ENCODE measurements at places on chromosomes 4 and X. TPM values are rescaled to one million over a fixed set of nuclear protein-coding genes. Genes with fewer than 3 reads are reported as not detected.

GRCh38 chrX:9211269-9211668 is 177.3 kb upstream of the FAM9B start:
- no peaks in the 10 kb centered on the region for H3K36me3 ChIP-seq
- no peak for DNase-seq
- H3K27me3 ChIP-seq, result no peaks in the 10 kb centered on the region
- H3K4me1 ChIP-seq, result no peaks in the 10 kb centered on the region
- no peak overlapping the region for H3K4me3 ChIP-seq
- no peak overlapping the region for H3K27ac ChIP-seq

- DNase-seq, result no peak
- no peaks in the 10 kb centered on the region for H3K4me1 ChIP-seq
- no peak overlapping the region for H3K4me3 ChIP-seq
- no peak overlapping the region for H3K27ac ChIP-seq
- no peaks in the 10 kb centered on the region for H3K36me3 ChIP-seq
These were observed 198.9 kb upstream of the GEMIN8 start for GRCh38 chrX:14228611-14229010.

DNA sequence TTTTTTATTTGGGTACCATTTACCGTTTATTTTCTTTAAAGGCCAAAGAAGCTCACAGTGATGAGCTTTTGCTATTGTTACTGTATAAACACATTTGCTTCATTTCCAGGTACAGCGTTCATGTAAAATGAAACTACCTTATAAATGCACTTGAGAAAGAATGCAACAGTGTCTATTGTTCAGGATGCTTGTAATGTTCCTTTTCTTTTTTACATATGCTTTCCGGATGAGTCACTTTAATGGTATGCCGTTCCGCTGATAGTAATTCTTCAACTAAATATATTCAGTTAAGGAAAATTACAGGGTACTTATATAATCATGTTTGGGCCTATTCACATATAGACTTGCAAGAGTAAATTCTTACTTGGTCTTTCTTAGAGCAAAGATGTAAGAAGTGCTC is 354.9 kb downstream of the RPA4 start:
- no peaks in the 10 kb centered on the region for H3K27me3 ChIP-seq
- no peak overlapping the region for H3K4me3 ChIP-seq
- H3K36me3 ChIP-seq, result no peaks in the 10 kb centered on the region
- H3K27ac ChIP-seq, result no peak overlapping the region
- DNase-seq, result no peak

DNA sequence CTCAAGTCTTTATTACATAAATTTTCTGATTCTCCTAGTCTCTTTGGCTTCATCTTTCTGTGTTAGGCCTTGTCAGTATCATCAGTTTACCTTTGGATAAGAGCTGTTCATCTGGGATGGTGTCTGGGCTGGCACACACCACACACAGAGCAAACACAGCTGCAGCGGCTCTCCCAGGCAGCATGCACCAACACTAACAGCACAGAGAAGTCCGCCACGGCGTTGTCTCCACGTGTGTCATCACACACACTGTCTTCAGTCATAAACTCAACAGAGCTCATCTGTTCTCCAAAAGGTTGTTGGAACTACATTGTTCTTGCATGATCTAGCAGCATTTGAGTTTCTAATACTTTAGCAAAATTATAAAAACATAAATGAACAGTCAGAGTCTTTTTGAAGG is 851.9 kb upstream of the FRG1 start:
- DNase-seq, result no peak
- no peaks in the 10 kb centered on the region for H3K36me3 ChIP-seq
- no peaks in the 10 kb centered on the region for H3K27me3 ChIP-seq
- H3K4me3 ChIP-seq, result no peak overlapping the region

DNA sequence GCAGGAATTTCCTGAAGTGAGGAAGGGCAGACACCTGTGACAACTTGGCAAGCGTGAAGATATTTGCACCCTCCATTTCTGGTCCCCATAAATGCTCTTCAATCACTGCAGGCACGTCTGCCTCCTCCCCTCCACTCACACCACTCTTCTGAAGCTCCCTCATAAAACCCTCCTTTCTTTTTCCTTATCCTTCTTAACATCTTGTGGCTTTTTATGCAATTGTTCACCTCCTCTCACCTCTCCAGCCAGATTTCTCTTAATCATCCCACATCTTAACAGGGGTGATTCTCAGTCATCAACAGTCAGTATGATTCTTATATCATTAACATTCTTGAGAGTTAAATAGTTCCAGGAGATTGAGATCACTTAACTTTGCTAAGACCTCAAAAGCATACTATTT is 277.4 kb downstream of the SPRY1 start:
- peaks cover 7% of the 10 kb centered on the region for H3K4me1 ChIP-seq
- H3K27ac ChIP-seq, result peak overlapping the region; percentile 68
- DNase-seq, result no peak

DNA sequence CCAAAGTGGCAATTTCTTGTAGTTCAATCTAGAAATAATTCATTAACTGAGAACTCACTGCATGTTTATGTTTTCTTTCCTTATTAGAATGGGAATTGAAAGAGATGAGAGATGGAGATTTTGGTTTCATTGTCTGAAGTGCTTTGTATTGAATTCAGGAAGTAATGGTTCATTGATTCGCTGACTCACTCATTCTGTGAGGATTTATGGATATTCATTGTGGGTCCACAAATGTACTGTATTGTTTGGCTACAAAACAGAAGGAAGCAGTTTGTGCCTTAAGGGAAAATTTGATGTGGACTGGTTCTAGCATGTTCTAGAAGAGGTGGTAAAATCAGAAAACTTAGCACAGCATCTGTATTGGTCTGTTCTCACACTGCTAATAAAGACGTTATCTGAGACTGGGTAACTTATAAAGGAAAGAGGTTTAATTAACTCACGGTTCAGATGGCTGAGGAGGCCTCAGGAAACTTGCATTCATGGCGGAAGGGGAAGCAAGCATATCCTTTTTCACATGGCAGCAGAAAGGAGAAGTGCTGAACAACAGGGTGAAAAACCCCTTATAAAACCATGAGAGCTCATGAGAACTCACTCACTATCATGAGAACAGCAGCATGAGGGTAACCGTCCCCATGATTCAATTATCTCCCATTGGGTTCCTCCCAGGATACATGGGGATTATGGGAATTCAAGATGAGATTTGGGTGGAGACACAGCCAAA is 132.3 kb upstream of the VCX3A start:
- H3K36me3 ChIP-seq, result no peaks in the 10 kb centered on the region
- no peak overlapping the region for H3K4me3 ChIP-seq
- no peak overlapping the region for H3K27ac ChIP-seq
- no peaks in the 10 kb centered on the region for H3K4me1 ChIP-seq
- H3K27me3 ChIP-seq, result no peaks in the 10 kb centered on the region

The ZNF518B gene
- 20.8 TPM for total RNA-seq

DNA sequence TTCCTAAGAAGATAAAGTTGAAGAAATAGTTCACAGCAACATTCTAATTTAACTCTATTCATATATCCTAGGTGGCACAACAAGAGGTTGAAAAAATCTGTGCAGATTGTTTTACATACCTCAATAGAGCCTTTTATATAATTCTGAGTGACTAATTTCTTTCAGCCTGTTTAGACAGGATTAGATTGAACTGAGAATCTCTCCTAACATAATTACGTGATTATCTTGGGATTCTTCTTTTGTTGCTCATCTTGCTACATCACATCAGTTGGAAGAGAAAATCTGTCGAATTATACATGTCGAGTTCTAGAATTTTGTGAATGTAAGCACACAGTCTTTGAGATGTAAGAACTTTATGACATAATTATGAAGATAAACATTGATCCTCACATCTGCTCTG is 1873.7 kb upstream of the IGFBP7 start:
- H3K36me3 ChIP-seq, result no peaks in the 10 kb centered on the region
- H3K4me3 ChIP-seq, result no peak overlapping the region
- no peaks in the 10 kb centered on the region for H3K27me3 ChIP-seq
- H3K4me1 ChIP-seq, result no peaks in the 10 kb centered on the region

- no peak overlapping the region for H3K4me3 ChIP-seq
- H3K27me3 ChIP-seq, result no peaks in the 10 kb centered on the region
- DNase-seq, result no peak
- no peaks in the 10 kb centered on the region for H3K36me3 ChIP-seq
These were observed 8.6 kb upstream of the TKTL2 start for GRCh38 chr4:163482190-163482589.

The SMAD1 gene
- 24.1 TPM for total RNA-seq

DNA sequence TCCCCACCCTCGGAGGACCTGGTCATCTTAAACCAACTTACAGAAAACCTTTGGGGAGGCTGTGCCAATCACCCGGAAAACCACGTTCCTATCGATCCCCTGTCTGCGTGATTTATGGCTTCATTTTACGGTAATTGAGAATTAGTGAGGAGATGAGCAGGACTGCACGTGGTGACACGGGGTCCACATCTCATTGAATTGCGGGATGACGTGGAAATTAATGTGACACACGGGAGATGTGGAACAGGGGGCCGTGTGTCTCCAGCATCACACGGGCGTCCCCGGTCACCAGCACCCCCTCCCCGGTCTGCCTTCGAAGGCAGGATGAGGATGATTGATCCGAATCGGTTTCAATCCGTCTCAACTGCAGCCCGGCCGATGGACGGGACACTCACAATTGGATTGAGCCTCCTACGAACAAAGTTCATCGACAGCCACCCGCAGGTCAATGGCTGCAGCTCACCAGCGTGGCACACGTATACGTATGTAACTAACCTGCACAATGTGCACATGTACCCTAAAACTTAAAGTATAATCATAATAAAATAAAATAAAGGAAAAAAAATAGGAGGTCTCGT is 160.3 kb downstream of the SHOX start:
- no peak overlapping the region for H3K4me3 ChIP-seq
- H3K27ac ChIP-seq, result no peak overlapping the region
- H3K4me1 ChIP-seq, result no peaks in the 10 kb centered on the region
- H3K27me3 ChIP-seq, result no peaks in the 10 kb centered on the region
- H3K36me3 ChIP-seq, result no peaks in the 10 kb centered on the region
- DNase-seq, result no peak

DNA sequence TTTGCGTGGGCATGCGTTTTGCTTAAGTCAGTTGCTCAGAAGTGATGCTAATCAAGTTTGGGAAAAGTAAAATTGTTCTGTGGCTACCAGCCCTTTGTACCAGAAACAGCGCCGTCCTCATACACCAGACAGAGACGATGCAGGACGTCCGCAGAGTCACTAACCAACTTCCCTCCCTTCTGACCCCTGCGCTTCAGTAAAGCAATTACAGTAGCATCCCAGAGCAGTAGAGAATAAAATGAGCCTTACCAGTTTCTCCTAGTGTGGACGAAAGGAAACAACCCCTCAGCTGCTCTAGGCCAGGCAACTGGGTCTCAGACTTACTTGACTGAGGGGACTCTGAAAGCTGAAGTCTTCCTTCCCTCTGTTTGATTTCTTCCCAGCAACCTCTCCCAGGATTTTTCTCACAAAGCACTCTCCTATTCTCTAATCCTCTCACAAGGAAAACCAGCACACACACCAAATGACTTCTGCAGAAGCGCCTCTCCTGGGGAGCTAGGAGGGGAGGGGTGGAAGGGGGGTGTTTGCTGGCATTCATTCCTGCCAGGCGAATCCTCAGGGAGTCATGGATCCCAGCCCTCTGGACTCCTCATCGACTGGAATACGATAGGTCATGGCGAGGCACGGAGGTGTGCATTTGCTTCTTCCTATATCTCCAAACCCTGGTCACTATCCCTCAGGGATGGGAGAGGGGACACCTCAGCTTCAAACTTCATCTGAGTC is 56.0 kb upstream of the MID1 start:
- no peaks in the 10 kb centered on the region for H3K4me1 ChIP-seq
- no peaks in the 10 kb centered on the region for H3K27me3 ChIP-seq
- H3K27ac ChIP-seq, result no peak overlapping the region
- DNase-seq, result no peak
- H3K4me3 ChIP-seq, result no peak overlapping the region
- no peaks in the 10 kb centered on the region for H3K36me3 ChIP-seq

GRCh38 chr4:152448038-152448707 is 87.7 kb downstream of the FBXW7 start:
- no peak overlapping the region for H3K27ac ChIP-seq
- no peaks in the 10 kb centered on the region for H3K27me3 ChIP-seq
- H3K4me1 ChIP-seq, result no peaks in the 10 kb centered on the region
- DNase-seq, result no peak

GRCh38 chrX:44544036-44544435 is 1.4 kb upstream of the FUNDC1 start:
- no peaks in the 10 kb centered on the region for H3K27me3 ChIP-seq
- H3K4me1 ChIP-seq, result no peaks in the 10 kb centered on the region
- H3K36me3 ChIP-seq, result no peaks in the 10 kb centered on the region
- no peak for DNase-seq

GRCh38 chrX:108516184-108516583 is 76.5 kb downstream of the COL4A5 start:
- no peak for DNase-seq
- H3K27me3 ChIP-seq, result no peaks in the 10 kb centered on the region
- no peak overlapping the region for H3K4me3 ChIP-seq
- no peak overlapping the region for H3K27ac ChIP-seq
- no peaks in the 10 kb centered on the region for H3K36me3 ChIP-seq

The CXCL13 gene
- total RNA-seq, result not detected

The GPR143 gene
- not detected for total RNA-seq

- H3K27ac ChIP-seq, result no peak overlapping the region
- no peaks in the 10 kb centered on the region for H3K27me3 ChIP-seq
- no peaks in the 10 kb centered on the region for H3K4me1 ChIP-seq
- no peak overlapping the region for H3K4me3 ChIP-seq
These were observed 1030.3 kb upstream of the LCORL start for GRCh38 chr4:19051831-19052230.

DNA sequence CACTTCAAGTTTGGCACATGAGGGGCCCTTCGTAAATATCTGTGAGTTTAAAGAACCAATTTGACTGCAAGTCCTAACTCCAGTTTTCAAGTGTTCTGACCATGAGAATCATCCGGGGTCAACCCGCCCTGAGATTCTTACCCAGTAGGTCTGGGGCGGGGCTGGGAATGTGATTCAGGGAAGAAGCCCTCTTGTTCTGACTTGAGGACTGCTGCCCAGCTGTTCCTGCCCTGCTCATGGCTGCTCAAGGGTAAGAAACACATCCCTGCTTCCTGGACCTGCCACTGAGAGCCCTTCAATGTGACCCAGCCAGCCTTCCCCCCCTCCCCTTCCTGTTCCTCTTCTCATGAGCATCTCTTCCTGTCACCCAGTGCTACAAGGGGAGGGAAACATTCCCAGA is 92.7 kb upstream of the PGRMC2 start:
- H3K27me3 ChIP-seq, result no peaks in the 10 kb centered on the region
- H3K36me3 ChIP-seq, result no peaks in the 10 kb centered on the region
- no peak overlapping the region for H3K4me3 ChIP-seq
- DNase-seq, result no peak
- no peak overlapping the region for H3K27ac ChIP-seq

GRCh38 chr4:182448281-182449151 is 205.3 kb downstream of the TENM3 start:
- DNase-seq, result no peak
- peaks cover 28% of the 10 kb centered on the region for H3K27me3 ChIP-seq
- H3K27ac ChIP-seq, result no peak overlapping the region
- peaks cover 2% of the 10 kb centered on the region for H3K4me1 ChIP-seq
- no peaks in the 10 kb centered on the region for H3K36me3 ChIP-seq
- H3K4me3 ChIP-seq, result peak overlapping the region; percentile 50

The UGDH gene
- 373 TPM for total RNA-seq

The RAI2 gene
- total RNA-seq, result 0.13 TPM

The EXOC1L gene
- total RNA-seq, result not detected

GRCh38 chrX:133175162-133175561 is 43.0 kb downstream of the TFDP3 start:
- no peaks in the 10 kb centered on the region for H3K4me1 ChIP-seq
- H3K36me3 ChIP-seq, result no peaks in the 10 kb centered on the region
- H3K27ac ChIP-seq, result no peak overlapping the region
- H3K4me3 ChIP-seq, result no peak overlapping the region
- H3K27me3 ChIP-seq, result no peaks in the 10 kb centered on the region
- DNase-seq, result no peak

- no peak for DNase-seq
- no peaks in the 10 kb centered on the region for H3K27me3 ChIP-seq
- H3K4me3 ChIP-seq, result no peak overlapping the region
- H3K36me3 ChIP-seq, result no peaks in the 10 kb centered on the region
These were observed 17.5 kb upstream of the MBTPS2 start for GRCh38 chrX:21821875-21822274.
